Fibroblast of skin of abdomen (primary cell): ENCODE measurements at places on chromosomes 12 and 14.

- peak; percentile 82 for DNase-seq
Measured at GRCh38 chr12:6335451-6336078, 6.3 kb downstream of the TNFRSF1A start.

- no peak for DNase-seq
Measured at GRCh38 chr12:92138626-92139025, 7.0 kb downstream of the BTG1 start.

GRCh38 chr14:53461858-53462257, 308.7 kb upstream of the DDHD1 start:
- no peak for DNase-seq

DNA sequence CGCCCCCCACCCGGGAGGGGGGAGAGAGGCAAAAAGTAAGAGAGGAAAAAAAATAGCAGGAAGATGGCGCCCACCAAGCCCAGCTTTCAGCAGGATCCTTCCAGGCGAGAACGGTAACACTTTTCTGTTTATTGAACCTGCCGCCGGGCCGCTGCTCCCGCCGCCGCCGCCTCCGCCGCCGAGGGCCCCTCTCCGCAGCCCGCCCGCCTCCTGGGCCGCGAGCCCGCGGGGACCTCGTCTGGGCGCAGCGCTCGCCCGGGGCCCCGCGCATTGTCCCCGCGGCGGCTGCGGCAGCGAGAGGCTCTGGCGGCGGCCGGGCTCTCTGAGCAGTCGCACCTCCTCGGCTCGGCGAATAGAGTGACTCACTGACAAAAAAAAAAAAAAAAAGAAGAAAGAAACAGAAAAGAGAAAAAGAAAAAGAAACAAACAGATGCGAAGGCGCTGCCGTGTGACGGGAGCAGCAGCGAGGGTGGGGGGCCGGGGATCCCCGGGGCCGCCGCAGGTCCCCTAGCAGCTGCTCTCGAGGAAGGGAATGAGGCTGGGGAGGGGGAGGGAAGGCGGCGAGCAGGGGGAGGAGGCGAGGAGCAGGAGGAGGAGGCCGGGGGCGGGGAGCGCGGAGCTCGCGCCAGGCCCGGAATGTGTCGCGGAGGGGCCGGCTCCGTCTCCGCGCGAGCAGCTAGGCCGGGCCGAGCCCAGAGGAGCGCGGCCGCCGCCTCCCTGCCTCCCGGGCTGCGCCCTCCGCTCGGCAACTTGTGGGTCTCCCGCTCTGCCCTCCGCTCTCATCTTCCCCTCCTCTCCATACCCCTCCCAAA, 781 bp downstream of the NPAS3 start:
- peak; percentile 77 for DNase-seq

DNA sequence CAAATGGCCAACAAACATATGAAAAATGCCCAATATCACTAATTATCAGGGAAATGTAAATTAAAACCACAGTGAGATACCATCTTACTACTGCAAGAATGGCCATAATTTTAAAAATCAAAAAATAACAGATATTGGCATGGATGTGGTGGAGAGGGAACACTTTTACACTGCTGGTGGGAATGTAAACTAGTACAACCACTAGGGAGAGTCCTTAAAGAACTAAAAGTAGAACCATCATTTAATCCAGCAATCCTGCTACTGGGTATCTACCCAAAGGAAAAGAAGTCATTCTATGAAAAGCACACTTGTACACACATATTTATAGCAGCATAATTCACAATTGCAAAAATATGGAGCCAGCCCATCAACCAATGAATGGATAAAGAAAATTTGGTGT, 459.7 kb downstream of the GXYLT1 start:
- no peak for DNase-seq

- no peak for DNase-seq
Measured at GRCh38 chr14:24207625-24208024, 2.1 kb downstream of the TSSK4 start.
